ENCODE measurements at places on chromosomes 12 and 14.

DNA sequence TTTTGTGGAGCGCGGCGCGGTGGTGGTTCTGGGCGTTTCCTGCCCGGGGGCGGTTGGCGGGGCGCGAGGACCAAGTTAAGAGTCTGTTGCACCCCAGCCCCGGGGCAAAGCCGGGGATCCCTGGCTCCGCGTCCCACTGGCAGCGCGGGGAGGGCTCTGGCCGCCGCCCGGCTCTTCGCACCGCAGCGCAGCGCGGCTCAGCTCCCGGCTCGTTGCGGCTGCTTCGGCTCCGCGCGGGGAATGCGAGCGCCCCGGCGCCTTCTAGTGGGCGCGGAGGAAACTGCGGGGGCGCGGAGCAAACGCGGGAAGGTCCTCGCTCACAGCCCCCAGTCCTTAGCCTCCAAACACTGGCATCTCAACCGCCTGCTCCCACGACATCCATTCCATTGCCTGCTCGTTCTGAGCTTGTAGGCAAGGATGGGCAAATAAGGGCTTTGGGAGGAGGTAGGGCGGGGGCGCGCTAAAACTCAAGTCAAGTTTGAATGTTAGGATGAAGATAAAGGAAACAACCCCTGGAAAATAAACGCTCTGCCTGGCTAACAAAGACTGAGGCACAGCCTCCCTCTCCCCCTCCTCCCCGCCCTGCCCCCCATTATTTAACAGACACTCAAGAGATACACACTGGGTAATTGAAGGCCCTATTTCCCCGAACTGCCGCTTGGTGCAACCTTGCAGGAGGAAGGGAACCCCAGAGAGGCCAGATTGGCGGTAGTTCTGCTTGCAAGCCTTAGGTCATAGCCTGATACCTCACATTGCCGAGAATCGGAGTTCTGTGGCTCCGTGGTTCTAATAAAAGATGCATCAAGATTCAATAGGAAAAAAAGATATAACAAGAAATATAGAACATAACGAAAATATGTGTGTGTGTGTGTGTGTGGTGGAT lies at the start of gene B4GALNT1:
B4GALNT1 (minus strand) TSS at position 244 of the 883 bp plus-strand sequence. CDS start 1,069 bp downstream, outside the sequence.
- DNase-seq: peak; percentile 92

DNA sequence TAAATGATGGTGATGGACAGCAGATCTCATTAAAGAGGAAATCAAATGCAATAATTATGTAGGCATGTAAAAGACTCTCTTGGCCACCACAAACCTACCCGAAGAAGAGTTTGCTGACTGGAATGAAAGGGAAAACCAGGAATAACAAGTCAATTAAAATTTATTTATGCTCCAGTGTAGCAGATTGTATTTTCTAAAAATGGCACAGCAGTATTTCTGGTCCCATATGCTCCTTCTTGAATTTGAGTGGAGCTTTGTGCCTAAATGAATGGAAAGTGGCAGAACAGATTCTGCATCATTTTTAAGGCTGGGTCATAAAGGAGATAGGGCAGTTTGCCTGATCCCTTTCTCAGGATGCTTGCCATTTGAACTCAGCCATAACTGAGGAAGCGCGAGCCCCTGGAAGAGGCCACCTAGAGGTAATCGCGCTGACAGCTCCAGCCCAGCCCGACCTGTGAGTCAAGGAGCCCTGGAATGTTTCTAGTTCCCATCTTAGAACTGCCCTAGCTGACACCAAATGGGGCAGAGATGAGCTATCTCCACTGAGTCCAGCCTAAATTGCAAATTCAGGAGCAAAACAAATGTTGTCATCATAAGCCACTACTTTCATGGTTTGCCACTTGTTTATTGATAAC lies 229.2 kb upstream of the TMTC1 start:
- no peak for DNase-seq

GRCh38 chr14:102692334-102692733 lies 84.9 kb upstream of the TRAF3 start:
- no peak for DNase-seq

DNA sequence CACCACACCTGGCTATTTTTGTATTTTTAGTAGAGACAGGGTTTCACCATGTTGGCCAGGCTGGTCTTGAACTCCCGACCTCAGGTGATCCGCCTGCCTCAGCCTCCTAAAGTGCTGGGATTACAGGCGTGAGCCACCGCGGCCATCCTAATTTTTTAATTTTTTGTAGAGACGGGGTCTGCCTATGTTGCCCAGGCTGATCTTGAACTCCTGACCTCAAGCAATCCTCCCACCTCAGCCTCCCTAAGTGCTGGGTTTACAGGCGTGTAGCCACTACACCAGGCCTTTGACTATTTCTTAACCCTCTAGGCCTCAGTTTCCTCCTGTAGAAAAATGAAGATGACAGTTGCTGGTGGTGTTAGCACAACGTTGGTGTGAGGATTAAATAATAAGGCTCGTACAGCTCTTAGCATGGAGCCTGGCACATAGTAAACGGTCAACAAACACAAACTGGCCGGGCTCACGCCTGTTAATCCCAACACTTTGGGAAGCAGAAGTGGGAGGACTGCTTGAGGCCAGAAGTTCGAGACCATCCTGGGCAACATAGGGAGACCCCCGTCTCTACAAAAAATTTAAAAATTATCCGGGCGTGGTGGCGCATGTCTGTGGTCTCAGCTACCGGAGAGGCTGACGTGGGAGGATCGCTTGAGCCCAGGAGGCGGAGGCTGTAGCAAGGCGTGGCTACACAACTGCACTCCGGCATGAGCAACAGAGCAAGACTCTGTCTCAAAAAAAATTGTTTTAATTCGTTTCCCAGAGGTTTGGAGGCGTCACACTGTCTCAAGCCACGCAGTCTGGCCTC lies 979 bp downstream of the DDX54 start:
- peak; percentile 92 for DNase-seq

GRCh38 chr12:57194253-57194652 lies 22.3 kb upstream of the NXPH4 start:
- no peak for DNase-seq

Measured in esophagus muscularis mucosa (tissue), 4 donors.